ENCODE measurements at places on chromosomes 4 and X. TPM values are rescaled to one million over a fixed set of nuclear protein-coding genes. Genes with fewer than 3 reads are reported as not detected.

GRCh38 chr4:93870876-93871458 lies 42.4 kb downstream of the ATOH1 start:
- no peak for DNase-seq

- DNase-seq, result no peak
Observed at GRCh38 chrX:5236096-5236495, 992.6 kb downstream of the NLGN4X start.

Gene C4orf51
- not detected for total RNA-seq

Gene PKD2
- 20.4 TPM for total RNA-seq

GRCh38 chr4:81507530-81507929 lies 35.8 kb upstream of the RASGEF1B start:
- no peak for DNase-seq

Gene ASMT
- not detected for total RNA-seq

All from heart left ventricle (tissue), 16 donors.